ENCODE measurements at places on chromosomes 16 and 17.

- DNase-seq = no peak
Measured at GRCh38 chr17:17147821-17148220, 58.3 kb downstream of the PLD6 start.

DNA sequence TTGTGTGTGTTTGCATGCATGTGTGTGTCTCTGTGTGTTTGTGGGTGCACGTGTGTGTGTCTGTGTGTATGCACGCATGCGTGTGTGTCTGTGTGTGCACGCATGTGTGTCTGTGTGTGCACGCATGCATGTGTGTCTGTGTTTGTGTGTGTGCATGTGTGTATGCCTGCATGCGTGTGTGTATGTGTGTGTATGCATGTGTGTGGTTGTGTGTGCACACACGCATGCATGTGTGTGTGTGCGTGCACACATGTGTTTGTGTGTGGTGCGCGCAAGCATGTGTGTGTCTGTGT lies 239.9 kb upstream of the TNRC6C start:
- DNase-seq = no peak

- DNase-seq = no peak
Measured at GRCh38 chr16:15450624-15451023, 16.2 kb downstream of the BMERB1 start.

GRCh38 chr17:7466639-7467341 lies 12.6 kb downstream of the ZBTB4 start:
- no peak for DNase-seq

GRCh38 chr17:80874866-80875445 lies 116.7 kb upstream of the CHMP6 start:
- DNase-seq = no peak

DNA sequence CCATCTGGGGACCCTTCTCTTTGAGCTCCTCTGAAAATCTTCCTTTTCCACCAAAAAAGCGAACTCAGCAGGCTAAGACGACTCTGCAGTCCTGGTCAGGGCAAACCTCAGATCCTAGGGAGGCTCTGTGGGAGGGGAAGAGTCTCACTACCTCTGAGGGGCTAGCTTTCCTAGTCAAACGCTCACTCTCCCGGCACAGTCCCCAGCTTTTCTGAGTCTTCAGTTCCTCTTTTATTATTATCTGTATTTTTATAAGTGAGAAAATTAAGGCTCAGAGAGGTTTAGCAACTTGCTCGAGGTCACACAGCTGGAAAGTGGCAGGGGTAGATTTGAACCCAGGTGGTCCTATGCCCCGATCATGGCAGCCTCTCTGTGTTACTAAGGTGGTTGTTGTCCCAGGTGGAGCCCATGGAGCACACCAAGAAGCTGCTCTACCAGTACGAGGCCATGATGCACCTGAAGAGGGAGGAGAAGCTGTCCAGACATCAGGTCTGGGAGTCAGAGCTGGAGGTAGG lies 9.1 kb upstream of the KATNB1 start:
- no peak for DNase-seq

- DNase-seq = no peak
Measured at GRCh38 chr16:2671741-2672140, 10.6 kb upstream of the KCTD5 start.

- DNase-seq = no peak
Measured at GRCh38 chr17:28001149-28001548, 41.3 kb upstream of the NLK start.

DNA sequence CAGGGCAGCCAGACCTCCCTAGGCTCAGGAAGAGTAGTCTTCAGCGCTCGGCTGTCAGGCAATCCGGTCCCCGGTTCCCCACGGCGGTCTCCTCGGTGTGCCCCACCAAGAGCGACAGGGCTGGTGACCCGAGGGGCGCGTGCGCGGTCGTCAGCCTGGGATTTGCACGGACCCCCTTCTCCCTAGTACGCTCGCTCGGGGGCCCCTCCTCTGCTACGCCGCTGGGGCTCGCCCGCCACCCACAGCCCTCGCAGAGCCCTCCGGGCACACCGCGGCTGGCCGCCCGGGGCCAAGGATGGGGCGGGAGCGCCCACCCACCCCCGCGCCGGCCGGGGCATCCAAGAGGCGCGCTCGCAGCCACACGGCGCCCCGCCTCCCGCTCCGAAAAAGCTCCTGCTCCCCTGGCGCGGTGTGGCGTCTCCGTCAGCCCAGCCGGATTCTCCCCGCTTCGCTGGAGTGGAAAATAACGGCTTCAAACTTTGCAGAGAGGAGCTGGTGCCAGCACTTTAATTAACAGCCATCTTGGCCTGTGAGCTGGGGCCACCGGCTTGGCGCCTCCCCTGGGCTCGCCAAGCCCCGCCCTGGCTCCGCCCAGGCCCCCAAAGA lies 2.1 kb upstream of the C1QL1 start:
- DNase-seq = no peak

GRCh38 chr17:1107777-1108477 lies 71.9 kb downstream of the ABR start:
- no peak for DNase-seq

- DNase-seq = no peak
Measured at GRCh38 chr17:39165178-39165840, 652 bp downstream of the ARL5C start.

DNA sequence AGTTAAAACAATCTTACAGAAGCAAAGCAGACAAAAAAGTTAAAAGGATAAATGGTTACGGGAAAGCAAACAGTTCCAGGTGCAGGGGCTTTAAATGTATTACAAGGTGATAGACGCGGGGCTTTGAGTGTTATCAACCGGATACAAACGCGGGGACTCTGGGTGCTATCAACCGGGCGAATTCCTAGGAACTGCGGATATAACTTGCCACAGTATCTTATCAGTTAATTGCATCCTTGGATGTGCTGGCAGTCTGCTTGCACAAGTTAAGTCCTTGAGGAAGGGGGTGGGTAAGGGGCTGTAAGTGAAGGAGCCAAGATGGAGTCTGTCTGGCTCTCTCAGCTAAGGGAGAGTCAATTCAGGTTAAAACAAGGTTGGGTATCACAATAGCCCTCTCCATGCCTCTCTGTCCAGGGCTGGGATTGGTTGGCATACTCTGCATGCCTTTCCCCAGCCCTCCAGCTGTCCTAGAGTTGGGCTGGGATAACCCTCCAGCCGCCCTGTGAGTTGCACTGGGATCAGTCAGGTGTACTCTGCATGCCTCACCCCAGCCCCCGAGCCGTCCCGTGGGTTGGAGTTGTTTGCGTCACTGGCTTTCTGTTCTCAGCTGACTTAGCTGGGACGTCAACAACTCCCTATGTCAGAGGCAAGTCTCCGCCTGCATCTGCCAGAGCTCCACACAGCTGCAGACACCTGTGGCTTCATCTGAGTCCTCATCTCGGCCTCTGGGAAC lies 40.9 kb downstream of the TMEM235 start:
- DNase-seq = no peak

DNA sequence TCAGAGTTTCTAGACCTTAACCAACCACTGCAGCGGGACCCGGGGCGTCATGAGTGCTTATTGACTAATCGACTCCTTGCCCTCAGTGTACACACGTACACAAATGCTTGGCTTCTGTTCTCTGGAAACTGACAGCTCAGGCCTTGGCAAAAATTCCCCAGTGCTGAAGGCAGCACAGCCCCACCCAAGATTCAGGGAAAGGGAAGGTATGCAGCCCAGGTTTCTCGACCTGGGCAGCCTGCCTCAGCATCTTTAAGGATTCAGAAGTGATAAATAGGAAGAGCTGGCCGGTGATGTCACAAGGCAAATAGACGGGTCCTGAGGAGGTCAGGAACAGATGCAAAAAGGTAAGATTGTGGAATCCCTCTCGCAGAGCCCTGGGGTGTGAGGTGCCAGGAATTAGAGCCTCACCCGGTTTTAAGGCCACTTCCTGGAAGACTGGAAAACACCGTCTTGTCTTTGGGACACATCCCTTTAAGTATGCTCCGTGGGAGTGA lies 9.0 kb upstream of the CDH3 start:
- DNase-seq = no peak

- DNase-seq = no peak
Measured at GRCh38 chr16:69314534-69314933, 3.4 kb downstream of the VPS4A start.

- DNase-seq = no peak
Measured at GRCh38 chr17:17079761-17080160, 37.5 kb downstream of the MPRIP start.

DNA sequence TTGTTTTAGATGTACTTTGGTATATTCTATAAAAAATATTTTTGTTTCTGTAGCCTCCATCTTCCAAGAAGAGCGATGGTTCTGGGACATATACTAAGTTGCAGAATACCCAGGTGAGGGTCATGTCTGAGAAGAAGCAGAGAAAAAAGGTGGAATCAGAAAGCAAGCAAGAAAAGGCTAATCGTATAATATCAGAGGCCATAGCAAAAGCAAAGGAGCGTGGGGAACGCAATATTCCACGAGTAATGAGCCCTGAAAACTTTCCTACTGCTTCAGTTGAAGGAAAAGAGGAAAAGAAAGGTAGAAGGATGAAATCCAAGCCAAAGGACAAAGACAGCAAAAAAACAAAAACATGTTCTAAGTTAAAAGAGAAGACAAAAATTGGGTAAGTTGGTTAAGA lies 154.6 kb downstream of the CHD9 start:
- no peak for DNase-seq

GRCh38 chr16:84893849-84894599 lies 74.2 kb downstream of the CRISPLD2 start:
- DNase-seq = no peak

DNA sequence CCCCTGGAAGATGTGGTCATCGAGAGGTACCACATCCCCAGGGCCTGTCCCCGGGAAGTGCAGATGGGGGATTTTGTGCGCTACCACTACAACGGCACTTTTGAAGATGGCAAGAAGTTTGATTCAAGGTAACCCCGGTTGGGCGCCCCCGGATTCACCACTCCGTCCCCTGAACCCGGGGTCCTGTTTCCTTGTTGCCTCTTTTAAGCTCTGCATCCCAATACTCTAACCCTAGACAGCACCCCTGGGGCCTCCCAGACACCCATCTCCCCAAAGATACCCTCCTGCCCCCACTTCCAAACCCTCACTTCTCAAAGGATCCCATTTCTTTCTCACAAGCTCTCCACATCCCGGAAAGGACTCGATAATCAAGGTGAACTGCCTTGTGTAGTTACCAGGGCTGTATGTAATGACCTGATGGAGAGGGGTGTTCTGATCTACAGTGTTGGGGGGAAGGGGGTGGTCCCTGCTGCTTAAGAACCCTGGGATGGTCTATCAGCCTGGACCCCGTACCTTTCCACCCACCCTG lies 412 bp downstream of the FKBP10 start:
- no peak for DNase-seq

DNA sequence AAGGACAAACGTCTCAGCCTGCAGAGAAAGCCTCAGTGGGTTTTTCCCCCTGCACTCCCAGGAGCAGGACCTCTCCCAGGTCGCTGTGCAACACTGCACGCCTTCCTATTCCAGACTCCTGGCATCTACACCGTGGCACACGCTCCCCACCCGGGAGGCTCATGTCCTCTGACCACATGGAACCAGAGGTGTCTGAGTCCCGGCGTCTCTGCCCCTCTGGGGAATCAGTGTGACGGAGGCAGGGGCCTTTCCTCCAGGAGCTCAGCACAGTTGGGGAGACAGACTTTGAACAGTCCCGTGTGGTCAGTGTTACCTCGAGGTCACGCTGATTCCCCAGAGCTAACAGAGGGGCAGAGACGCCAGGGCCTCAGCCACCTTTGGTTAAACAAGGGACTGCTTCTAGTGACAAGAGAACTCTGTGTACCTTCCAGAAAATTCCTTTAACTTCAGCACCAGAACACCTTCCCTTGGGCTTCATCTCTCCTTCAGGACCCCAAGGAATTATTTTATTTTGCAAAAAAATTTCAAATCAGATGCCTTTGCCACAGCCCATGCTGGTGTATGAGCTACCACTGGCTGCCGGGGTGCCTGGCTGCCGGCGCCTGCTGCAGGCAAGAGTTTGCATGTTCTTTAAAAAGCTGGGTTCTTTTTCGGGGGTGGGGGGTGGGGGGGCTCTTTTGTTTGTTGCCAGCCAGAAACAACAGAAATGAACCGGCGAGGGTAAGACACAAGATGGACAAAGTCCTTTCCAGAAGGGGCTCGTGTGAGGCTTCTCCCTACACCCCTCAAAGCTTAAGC lies 6.6 kb downstream of the CANT1 start:
- DNase-seq = no peak

DNA sequence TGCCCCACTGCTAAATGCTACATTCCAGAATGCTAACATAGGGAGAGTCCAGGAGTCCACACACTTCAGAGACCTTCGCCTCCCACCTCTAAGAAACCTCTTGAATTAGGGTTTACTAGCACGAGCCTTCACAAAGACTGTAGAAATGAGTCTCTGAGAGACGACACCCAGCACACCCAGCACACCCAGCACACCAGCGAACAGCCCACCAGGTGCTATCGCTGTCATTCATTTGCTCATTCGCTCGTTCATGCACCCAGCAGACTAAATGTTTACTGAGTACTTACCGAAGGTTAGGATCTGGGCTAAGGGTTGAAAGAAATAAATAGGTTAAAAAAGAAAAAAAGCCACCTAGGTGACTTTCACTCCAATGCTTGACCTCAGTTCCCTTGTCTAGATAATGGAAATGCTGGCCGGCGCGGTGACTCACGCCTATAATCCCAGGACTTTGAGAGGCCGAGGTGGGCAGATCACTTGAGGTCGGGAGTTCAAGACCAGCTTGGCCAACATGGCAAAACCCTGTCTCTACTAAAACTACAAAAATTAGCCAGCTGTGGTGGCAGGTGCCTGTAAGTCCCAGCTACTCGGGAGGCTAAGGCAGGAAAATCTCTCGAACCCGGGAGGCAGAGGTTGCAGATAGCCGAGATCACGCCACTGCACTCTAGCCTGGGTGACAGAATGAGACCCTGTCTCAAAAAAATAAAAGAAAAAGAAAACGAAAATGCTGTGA lies 100.8 kb downstream of the ADCY9 start:
- DNase-seq = no peak

DNA sequence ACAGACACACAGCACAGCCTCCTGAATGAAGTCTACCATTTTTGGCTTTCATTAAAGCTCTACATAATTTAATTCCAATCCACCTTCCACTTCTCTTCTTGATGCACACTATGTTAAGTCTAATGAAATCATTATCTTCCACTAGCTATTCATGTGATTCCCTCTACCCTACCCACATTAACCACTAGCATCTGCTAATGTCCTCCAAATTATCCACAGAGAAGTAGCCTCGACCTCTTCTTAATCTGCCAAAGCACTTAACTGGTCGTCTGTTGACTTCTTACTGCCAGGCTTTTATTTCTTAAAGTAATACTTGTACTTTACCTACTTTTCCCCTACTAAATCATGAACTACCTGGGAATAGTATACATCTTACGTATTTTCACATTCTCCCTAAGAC lies 91.8 kb downstream of the NCOR1 start:
- no peak for DNase-seq

DNA sequence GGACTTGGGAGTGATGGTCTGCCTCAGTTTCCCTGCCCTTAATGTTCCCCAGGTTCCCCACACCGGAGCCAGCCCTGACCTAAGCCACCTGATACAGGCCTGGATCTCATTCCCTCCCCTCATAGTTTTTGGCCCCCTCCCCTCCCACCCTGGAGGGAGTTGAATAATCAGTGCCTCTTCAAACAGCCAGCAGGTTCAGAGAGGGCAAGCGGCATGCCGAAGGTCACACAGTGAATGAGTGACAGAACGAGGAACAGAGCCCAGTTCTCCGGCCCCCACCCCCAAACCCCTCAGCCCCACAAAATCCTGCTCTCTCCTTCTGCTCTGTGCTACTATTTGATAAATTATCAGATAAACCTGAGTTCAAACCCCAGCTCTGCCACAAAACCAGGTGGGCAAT lies 31.2 kb downstream of the BEAN1 start:
- no peak for DNase-seq
